ENCODE measurements at places on chromosomes 7 and 10.
A peak's percentile ranks its signal among the peaks of the same experiment; 100 is the strongest.

GRCh38 chr7:38656968-38657367 lies 25.8 kb upstream of the AMPH start:
- DNase-seq, result no peak

- DNase-seq, result no peak
These were observed 237.4 kb downstream of the SEMA3D start for GRCh38 chr7:84949501-84949900.

DNA sequence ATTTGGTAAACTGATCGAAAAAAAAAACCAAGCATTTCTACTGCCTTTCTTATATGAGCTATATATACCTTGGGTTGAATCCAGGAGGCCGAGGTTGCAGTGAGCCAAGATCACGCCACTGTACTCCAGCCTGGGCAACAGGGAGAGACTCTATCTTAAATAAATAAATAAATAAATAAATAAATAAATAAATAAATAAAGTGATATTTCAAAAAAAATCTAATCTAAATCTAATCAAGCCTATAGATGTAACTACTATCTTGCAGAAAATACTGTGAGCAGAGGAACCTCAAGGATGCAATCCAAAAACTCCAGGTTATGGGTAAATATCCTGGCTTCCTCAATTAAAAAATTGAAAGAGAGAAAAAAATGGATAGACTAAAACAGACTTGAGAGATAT lies 71.2 kb upstream of the SLF2 start:
- no peak for DNase-seq

DNA sequence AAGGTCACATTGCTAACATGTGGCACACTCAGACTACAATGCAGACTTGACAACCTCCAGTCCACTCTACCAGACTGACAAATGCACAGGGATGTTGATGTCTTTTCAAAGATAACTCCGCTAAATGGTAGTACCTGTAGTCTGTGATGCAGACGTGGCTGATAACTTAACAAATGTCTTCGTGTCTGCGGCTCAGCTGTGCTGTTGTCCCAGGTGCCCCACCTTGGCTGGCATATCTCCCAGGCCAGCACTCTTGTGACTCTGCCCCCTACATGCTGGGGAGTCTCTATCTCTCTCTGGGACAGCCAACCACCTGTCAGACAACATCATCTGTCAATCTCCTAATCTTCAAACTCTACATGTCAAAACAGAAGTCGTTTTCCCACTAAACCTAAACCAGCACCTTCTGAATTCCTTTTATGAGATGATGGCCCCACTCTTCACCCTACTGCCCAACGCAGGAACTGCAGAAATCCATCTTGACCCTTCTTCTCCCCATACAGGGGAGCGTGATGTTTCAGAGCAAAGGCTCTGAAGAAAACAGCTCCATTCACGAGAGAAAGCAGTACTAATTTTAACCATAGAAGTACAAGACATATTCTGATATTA lies 156.4 kb downstream of the USP6NL start:
- no peak for DNase-seq

- DNase-seq, result peak; percentile 10
These were observed 83.7 kb downstream of the SLC16A9 start for GRCh38 chr10:59625721-59626522.

DNA sequence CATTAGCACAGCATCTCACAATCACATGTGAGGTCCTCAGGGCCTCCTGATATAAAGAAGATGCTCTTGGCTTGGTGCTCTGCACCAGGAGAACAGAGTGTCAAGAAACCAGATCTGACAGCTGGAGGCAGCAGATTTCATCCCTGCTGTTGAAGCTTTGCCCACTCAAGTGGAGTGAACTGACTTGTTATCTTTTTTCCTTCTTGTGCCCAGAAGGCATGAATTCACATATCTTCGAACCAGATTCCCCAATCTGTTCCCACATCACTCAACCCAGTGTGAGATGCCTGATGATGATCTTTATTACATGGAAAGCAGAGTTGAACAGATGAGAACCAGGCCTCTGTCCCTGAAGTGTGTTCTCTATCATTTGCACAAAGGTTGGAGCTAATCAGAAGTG lies 521.0 kb downstream of the SORCS1 start:
- DNase-seq, result no peak

GRCh38 chr10:36675458-36675880 lies 449.9 kb upstream of the ANKRD30A start:
- no peak for DNase-seq

DNA sequence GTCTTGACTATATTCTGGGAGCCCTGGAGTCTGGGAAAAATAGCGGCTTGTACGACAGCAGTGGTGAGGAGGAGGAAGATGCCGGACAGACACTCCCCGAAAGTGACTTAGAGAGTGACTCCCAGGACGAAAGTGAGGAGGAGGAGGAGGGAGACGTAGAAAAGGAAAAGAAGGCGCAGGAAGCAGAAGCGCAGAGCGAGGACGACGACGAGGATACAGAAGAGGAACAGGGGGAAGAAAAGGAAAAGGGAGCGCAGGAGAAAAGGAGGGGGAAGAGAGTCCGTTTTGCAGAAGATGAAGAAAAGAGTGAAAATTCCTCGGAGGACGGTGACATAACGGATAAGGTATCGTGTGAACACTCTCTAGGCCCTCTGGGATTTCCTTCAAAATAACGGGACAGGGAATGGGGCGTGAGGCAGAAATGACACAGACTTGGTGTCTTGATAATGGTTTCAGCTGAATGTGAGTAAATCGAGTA lies 908 bp downstream of the NOM1 start:
- no peak for DNase-seq

- DNase-seq, result no peak
These were observed 106.6 kb downstream of the POU6F2 start for GRCh38 chr7:39084349-39084748.

GRCh38 chr7:151225948-151226510 lies 976 bp downstream of the ABCF2 start:
- no peak for DNase-seq

- DNase-seq, result no peak
These were observed 16.5 kb downstream of the MAT1A start for GRCh38 chr10:80272793-80273522.

- DNase-seq, result peak; percentile 47
These were observed 210.9 kb downstream of the DGKB start for GRCh38 chr7:14691597-14692203.

DNA sequence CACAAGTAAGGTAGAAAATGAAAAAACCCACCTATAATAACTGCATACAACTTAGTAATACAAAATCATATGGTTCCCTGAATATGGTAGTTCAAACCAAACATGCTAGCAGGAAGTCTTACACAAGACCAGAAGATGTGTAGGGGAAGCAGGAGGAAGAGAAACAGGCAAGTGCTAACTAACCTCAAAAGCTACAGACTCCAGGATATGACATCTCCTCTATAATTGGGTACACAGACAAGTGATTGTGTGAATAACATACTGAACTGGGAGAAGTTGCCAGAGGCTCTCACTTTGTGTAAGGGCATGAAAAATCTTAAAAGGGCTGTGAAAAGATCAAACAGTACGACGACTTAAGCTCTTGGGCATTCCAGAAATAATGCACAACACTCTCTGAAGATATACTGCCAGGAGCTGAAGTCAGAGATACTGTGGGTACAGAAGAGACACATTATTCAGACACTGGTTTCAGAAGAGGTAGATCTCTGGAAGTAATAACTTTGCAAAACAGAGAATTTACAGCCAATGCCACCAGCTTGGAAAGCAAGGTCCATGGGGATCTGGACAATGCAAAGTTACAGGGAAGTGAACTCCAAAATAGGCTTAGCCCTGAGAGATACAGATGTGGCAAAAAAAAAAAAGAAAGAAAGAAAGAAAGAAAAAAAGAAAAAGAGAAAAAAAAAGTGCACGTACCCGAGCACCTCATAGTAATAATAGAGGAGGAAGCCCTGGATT lies 767.2 kb downstream of the TNS3 start:
- DNase-seq, result no peak

DNA sequence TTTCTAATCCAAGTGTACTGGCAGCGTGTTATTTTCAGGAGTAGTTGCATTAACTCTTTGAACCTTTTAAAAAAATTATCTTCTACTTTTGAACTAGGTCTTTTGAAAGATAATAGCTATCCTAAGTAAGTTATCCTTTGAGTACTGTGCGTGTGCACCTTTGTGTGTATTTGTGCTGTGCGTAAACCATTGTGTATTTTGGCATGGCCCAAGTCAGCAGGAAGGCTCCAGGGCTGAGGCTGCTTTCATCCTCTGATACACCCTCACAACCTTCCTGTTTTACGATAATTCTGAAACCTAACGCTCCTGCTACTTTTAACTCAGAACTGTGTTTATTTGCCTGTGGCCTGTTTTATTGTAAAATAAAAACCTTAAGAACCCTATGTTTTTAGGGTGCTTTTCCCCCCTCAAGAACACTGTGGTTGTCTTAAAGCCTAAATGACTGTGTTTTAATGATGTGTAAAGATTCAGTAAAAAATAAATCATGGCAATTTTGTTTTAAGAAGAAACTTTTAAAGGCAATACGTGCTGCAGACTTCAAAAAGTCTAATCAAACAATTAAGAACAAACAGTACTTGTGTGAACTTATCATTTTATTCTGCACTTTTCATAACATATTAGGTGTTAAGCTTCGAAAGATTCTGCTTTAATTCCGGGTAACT lies 57.5 kb downstream of the HDAC9 start:
- DNase-seq, result no peak

DNA sequence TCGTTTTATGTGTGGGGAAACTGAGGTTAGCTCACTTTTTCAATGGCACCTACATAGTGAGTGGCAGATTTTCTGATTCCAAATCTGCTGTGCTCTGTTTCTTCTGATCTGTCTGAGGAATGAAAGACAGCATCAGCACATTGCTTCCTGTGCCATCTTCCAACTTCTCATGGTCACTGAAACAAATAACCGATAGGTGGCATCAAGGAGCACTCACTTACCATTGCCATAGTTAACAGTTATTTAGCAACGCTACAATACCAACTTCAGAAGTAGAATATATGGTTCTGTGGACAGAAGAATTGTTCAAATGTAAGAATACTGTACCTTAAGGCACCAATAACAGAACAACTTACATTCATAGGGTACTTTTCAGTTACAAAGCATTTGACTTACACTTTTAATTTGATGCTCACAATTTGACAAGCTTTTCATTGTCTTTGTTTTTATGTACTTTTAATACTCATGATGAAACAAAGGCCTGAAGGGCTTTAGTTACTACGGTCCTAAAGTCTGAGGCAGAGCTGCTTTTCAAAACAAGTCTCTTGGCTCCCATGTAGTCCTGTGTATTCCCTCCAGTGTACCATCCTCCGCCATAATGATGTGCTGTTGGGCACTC lies 228.9 kb upstream of the TCF7L2 start:
- DNase-seq, result no peak

- DNase-seq, result no peak
These were observed 74.1 kb downstream of the TACC2 start for GRCh38 chr10:122062831-122063674.

- no peak for DNase-seq
These were observed 35.6 kb upstream of the CHCHD3 start for GRCh38 chr7:133117452-133117851.

- no peak for DNase-seq
These were observed 806.9 kb upstream of the SORCS1 start for GRCh38 chr10:107971411-107971810.

GRCh38 chr10:4595719-4596319 lies 230.2 kb upstream of the AKR1E2 start:
- no peak for DNase-seq

GRCh38 chr10:65518379-65518778 lies 1407.5 kb upstream of the LRRTM3 start:
- DNase-seq, result no peak

DNA sequence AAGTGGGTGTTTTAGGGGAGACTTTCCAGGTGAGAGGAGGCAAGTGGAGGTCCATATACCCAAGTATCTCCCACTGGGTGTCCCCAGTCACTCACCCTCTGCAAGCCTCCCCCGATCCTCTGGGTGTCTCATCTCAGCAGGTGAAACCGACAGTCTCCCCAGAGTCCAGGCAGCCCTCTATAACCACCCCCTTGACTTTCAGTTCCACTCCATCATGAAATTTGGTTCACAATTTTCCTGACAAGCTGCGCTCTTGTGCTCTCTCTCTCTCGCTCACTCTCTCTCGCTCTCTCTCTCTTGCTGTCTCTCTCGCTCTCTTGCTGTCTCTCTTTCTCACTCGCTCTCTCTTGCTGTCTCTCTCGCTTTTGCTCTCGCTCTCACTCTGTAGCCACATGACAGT lies 8.1 kb upstream of the RABGEF1 start:
- DNase-seq, result no peak

DNA sequence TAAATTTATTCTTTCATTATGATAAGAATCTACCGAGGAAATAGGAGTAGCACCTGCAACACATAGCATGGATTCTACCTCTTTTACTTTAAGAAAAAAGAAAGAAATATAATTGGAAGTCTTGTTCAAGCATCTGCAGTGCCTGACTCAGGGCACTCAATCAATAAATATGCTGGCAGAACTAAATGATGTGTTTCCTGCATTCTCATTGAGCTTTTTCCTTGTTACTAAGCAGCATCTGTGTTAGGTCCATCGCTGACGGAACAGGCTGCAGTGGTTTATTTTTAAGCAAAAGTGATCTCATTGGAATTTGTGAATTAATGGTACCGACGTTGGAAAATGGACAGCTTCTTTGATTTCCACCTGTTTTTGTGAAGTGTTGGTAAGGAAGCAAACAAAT lies 417.5 kb downstream of the DPP6 start:
- no peak for DNase-seq

GRCh38 chr7:89023877-89024276 lies 228.3 kb upstream of the TEX47 start:
- no peak for DNase-seq

GRCh38 chr7:15279640-15280039 lies 282.2 kb downstream of the AGMO start:
- DNase-seq, result no peak

DNA sequence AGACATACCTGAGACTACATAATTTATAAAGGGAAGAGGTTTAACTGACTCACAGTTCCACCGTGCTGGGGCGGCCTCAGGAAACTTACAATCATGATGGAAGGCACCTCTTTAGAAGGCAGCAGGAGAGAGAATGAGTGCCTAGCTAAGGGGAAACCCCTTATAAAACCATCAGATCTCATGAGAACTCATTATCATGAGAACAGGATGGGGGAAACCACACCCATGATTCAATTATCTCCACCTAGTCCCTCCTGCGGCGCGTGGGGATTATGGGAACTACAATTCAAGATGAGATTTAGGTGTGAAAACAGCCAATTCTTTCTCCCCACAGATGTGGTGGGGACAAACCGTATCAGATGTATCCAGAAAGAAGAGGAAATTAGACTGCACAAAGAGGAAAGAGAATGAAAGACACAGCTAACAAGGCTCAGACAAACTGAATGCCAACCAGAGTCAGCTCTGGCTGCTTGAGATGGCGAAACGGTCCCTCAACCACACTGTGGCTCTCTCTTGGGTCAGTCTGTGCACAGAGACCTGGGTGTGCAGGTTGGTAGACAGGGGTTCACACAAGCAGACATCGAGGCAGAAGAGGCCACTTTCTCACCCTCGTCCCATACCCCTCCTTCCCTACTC lies 375.6 kb downstream of the SFMBT2 start:
- DNase-seq, result peak; percentile 28

DNA sequence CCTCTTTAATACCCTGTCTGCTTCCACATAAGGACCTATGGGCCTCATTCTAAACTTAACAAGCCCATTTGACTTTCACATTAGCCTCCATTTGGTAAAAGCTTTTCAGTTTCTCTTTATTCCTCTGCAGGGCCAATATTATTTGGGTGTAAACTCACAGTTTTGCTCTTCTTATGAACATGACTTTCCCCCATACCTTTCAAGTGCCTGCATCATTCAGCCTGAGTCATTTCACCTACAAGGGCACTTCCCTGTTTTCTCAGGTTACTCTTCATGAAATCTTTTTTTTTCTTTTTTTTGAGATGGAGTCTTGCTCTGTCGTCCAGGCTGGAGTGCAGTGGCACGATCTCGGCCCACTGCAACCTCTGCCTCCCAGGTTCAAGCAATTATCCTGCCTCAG lies 1258.1 kb upstream of the CELF2 start:
- DNase-seq, result no peak

Data from stimulated activated CD4-positive, alpha-beta T cell treated with anti-CD3 and anti-CD28 coated beads, Interleukin-12 subunit alpha, Interleukin-12 subunit beta, amount 100 ng/mL, for 4 hours (primary cell).